ENCODE measurements at places on chromosomes 11 and 22. TPM values are rescaled to one million over a fixed set of nuclear protein-coding genes. Genes with fewer than 3 reads are reported as not detected.
A peak's percentile ranks its signal among the peaks of the same experiment; 100 is the strongest.

Gene SLC6A5
- not detected for total RNA-seq

Gene CRYBB3
- not detected for total RNA-seq

DNA sequence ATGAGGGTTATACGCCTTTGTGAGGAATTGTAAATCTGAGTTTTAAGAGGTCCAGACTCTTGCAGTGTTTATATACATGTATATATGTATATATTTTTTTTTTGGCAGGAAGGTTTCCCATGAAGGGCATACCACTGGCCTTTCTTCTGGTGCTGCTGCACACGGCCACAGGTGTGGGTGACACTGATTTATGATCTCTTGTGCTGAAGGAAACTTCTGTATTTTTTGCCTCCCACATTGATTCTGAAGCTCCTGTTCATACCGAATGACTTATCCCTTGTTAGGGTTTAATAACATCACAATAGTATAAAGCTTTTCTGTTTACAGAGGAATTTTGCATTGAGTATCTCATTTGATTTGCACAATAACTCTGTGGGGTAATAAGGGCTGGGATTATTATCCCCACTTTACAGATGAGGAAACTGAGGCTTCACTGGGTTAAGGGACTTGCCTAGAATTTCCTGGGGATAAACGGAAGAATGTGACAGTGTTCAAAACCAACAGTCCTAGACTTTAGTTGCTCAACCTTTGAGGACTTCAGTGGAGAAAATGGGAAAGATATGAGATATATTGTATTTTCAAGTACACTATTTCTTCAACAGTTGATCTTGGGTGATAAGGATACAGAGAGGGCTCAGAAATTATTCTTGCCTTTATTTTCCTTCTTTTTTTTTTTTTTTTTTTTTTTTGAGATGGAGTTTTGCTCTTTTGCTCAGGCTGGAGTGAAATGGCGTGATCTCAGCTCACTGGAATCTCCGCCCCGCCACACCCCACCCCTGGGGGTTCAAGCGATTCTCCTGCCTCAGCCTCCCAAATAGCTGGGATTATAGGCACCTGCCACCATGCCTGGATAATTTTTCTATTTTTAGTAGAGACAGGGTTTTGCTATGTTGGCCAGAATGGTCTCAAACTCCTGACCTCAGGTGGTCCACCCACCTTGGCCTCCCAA is 70.1 kb downstream of the MICAL2 start:
- H3K27me3 ChIP-seq, result peaks cover 2% of the 10 kb centered on the region
- DNase-seq, result no peak
- H3K27ac ChIP-seq, result no peak overlapping the region
- peaks cover 44% of the 10 kb centered on the region for H3K4me1 ChIP-seq

GRCh38 chr22:23697031-23697970 is 6.5 kb downstream of the RGL4 start:
- no peak for DNase-seq
- H3K4me1 ChIP-seq, result peaks cover 48% of the 10 kb centered on the region
- peaks cover 54% of the 10 kb centered on the region for H3K36me3 ChIP-seq

- H3K27ac ChIP-seq, result no peak overlapping the region
- no peak for DNase-seq
- no peak overlapping the region for H3K4me3 ChIP-seq
- H3K36me3 ChIP-seq, result no peaks in the 10 kb centered on the region
- no peaks in the 10 kb centered on the region for H3K27me3 ChIP-seq
Measured at GRCh38 chr22:29704528-29705285, 15.1 kb upstream of the CABP7 start.

- H3K4me1 ChIP-seq, result peaks cover 91% of the 10 kb centered on the region
- peak overlapping the region; percentile 79 for H3K27ac ChIP-seq
- H3K4me3 ChIP-seq, result no peak overlapping the region
- DNase-seq, result no peak
- no peaks in the 10 kb centered on the region for H3K27me3 ChIP-seq
Measured at GRCh38 chr11:96193745-96194443, 149.1 kb downstream of the MAML2 start.

DNA sequence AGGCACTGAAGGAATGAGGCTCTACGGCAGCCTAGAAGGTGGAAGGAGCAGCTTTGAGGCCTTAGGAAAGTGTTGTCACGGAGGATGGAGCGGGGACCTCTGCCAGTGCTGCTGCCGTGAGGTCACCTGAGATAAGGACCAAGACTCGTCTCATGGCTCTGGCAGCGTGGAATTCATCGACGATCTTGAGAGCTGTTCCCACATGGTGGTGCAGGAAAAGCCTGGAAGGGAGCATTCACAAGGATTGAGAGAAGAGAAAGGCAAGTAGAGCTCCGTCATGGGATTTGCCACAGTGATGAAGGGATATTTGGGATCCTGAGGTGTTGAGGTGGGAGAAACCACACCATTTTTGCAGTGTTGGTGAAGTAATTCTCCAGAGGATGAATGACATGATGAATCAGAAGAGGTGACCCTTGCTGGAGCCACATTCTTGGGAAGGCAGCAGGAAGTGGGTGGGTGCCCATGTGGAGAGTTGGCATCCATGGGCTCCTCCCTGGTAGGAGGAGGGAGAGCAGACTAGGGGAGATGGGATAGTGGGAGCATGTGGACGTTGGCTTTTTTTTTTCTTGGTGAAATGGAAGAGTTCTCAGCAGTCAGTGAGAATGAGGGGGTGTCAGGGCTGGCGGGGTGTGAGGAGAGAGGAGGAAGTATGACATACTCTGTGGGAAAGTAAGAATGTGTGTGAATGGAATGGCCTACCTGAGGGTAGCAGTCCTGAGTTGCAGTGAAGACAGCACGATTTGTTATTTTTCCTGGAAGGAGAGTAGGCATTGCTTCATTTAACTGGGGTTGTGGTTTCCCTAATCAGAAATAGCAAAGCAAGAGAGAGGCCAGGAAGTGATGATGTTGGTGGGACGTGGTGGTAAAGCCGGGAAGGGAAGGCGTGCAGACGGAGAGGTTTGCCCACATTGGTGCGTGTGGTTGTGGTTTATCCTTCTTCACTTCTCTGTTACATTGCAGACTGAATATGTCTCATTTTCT is 11.1 kb downstream of the PPP6R3 start:
- peaks cover 73% of the 10 kb centered on the region for H3K4me1 ChIP-seq
- H3K36me3 ChIP-seq, result peaks cover 34% of the 10 kb centered on the region
- H3K27me3 ChIP-seq, result no peaks in the 10 kb centered on the region
- peak overlapping the region; percentile 90 for H3K27ac ChIP-seq
- peak overlapping the region; percentile 57 for H3K4me3 ChIP-seq

DNA sequence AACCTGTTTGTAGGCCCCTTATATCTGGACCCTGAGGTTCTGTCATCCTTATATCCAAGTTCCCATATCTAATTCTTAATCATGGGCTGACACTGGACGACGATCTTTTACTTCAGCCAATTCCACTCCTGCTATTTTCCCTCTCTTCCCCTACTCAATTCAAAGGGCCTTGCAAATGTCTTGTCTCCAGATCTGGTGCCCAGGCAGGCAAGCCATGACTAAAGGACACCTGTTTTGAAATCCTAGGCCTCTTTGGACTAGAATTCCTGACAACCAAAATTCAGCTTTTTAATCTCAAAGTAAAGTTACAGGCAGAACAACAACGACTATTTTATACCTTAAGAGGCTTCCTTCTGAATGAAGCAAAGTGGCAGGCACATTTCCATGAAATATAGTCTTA is 963.4 kb downstream of the DLG2 start:
- no peak overlapping the region for H3K27ac ChIP-seq
- H3K4me1 ChIP-seq, result no peaks in the 10 kb centered on the region
- H3K27me3 ChIP-seq, result no peaks in the 10 kb centered on the region
- no peak overlapping the region for H3K4me3 ChIP-seq
- H3K36me3 ChIP-seq, result no peaks in the 10 kb centered on the region

DNA sequence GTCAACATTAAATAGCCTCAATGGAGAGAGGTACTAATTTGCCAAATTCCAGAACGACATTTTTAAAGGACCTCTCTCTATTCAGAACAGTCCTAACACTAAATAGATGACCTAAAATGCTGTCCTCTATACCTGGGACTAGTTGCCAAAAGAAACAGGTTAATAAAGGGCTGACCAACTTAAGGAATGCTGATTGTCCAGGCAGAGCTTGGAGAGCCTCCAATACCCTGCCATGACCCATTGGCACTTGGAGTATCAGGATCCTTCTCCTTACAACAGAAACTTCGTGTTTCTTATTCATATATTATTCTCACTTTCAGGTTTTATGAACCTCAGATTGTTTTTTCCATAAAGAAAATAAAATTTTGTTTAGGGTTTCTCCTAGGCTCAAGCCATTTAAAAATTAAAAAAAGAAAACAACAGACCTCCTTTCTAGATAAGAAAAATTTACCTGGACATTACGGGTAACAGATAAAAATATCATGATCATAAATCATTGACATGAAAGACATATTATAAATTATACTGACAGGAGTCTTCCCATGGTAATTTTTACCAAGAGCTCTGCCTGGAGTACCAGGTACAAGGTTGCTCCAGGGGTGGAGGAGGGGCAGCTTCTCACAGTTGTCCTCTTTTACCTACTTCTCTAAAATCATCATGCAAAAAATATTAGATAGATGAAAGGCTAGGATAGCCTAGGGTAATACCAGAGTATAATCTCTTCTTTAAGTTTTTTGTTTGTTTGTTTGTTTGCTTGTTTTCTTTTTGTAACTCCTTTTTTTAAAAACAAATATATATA is 2.0 kb downstream of the LRRC4C start:
- no peak overlapping the region for H3K27ac ChIP-seq
- peaks cover 12% of the 10 kb centered on the region for H3K27me3 ChIP-seq
- DNase-seq, result no peak
- H3K4me3 ChIP-seq, result no peak overlapping the region

DNA sequence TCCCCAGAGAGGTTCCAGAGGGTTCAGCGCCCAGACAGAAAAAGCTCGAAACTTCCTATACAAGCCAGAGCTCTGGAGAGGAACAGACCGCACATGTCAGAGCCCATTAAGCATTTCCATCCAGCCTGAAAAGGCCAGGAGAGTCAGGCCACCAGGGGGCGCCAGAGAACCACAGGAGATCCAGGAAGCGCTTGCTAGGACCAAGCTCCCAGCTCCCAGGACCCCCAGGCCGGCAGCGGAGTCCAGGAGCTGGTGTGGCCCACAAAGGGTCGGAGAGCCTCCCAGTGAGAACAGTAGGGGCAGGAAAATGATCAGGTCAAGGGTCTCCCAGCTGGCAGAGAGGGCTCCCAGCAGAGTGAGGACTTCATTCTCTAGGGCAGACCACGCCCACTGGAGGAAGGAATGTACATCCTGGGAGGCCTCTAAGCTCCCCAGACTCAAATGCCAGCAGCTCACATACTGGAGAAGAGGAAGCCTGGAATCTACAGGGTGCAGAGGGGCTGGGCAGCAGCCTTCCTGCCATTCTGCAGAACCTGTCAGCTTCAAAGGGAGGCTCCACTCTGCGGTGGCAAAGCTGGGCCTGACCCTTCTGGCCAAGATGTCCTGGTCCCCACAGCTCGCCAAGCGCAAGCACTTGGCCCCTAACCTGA is 2.1 kb upstream of the MEI1 start:
- DNase-seq, result peak; percentile 97
- peak overlapping the region; percentile 30 for H3K4me3 ChIP-seq
- H3K4me1 ChIP-seq, result peaks cover 9% of the 10 kb centered on the region
- H3K36me3 ChIP-seq, result peaks cover 2% of the 10 kb centered on the region
- H3K27me3 ChIP-seq, result no peaks in the 10 kb centered on the region
